ENCODE measurements at places on chromosomes 2 and 18. TPM values are rescaled to one million over a fixed set of nuclear protein-coding genes. Genes with fewer than 3 reads are reported as not detected.

RAD51AP2 gene
- not detected for total RNA-seq

PFN4 gene
- total RNA-seq: 0.28 TPM

SPRED2 gene
- 6.0 TPM for total RNA-seq

ANKZF1 gene
- 33.8 TPM for total RNA-seq

CD207 gene
- not detected for total RNA-seq

ANKAR gene
- total RNA-seq: 6.5 TPM
